ENCODE measurements at places on chromosomes 16 and 17. TPM values are rescaled to one million over a fixed set of nuclear protein-coding genes. Genes with fewer than 3 reads are reported as not detected.

- no peaks in the 10 kb centered on the region for H3K4me1 ChIP-seq
- no peak within 1 kb of the TSS for H3K4me3 ChIP-seq
- peaks cover 15% of the 10 kb centered on the region for H3K36me3 ChIP-seq
Measured at GRCh38 chr16:28984619-28985135, at the start of gene LAT. TSS of gene LAT (plus strand) at chr16:28985052. CDS start at chr16:28985418, 366 bp downstream.

GRCh38 chr17:35614810-35615209 is 27.7 kb downstream of the AP2B1 start:
- no peaks in the 10 kb centered on the region for H3K36me3 ChIP-seq
- no peaks in the 10 kb centered on the region for H3K4me1 ChIP-seq
- no peaks in the 10 kb centered on the region for H3K27me3 ChIP-seq
- no peak overlapping the region for H3K4me3 ChIP-seq
- DNase-seq, result no peak
- H3K27ac ChIP-seq, result no peak overlapping the region

DNA sequence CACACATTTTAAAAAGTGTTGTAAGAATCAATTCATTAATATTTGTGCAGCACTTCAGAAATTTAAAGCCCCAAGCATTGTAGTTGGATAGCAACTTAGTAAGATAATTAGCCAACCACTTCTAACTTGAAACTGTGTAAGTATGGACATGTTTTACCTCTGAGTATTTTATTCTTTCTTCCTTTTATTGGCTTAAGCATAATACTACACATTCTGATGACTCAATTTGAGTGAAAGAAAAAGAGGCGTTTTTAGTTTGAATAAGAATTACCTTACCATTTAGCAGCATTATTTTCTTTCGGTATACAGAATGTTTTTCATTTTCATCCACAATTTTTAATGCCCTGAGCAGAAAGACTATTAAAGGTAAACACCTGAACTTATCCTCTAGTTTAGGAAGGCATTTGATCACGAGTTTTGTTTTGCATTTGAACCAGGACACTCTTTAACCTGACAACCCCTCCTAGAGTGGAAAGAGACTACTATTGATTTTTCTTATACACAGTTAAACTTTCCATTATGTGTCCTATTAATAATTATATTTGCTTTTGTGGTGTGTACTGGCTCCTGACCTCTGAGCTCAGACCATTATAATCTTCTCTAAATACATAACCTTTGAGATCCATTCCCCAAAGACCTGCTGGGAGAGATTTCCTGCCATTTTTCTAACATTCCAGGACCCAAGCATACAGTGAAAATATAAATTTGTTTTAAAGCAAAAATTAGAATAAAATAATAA is 9.2 kb downstream of the NACA2 start:
- H3K27ac ChIP-seq, result no peak overlapping the region
- H3K27me3 ChIP-seq, result peaks cover 10% of the 10 kb centered on the region
- no peak for DNase-seq
- H3K4me3 ChIP-seq, result no peak overlapping the region
- H3K4me1 ChIP-seq, result peaks cover 8% of the 10 kb centered on the region

Gene GCGR
- total RNA-seq, result not detected

- no peaks in the 10 kb centered on the region for H3K36me3 ChIP-seq
- H3K4me3 ChIP-seq, result no peak overlapping the region
- DNase-seq, result peak; percentile 56
- H3K27me3 ChIP-seq, result no peaks in the 10 kb centered on the region
- no peak overlapping the region for H3K27ac ChIP-seq
Measured at GRCh38 chr17:43338886-43339516, 59.8 kb upstream of the ARL4D start.

DNA sequence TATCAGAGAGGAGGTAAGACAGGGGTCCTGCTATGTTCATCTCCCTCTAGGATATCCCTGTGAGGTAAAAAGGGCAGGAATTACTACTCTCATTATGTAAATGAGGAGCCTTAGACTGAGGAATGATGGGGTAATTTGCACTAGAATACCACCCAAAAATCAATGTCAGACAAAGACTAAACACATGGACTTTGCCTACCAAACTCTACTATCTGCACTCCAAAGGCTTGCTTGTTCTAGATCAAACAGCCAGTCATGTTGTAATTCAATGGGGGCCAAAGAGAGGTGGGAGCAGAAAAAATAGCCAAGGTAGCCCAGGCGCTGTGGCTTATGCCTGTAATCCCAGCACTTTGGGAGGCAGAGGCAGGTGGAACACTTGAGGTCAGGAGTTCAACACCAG is 120.7 kb downstream of the LYRM1 start:
- H3K4me1 ChIP-seq, result no peaks in the 10 kb centered on the region
- no peaks in the 10 kb centered on the region for H3K36me3 ChIP-seq
- H3K27ac ChIP-seq, result no peak overlapping the region
- DNase-seq, result no peak

DNA sequence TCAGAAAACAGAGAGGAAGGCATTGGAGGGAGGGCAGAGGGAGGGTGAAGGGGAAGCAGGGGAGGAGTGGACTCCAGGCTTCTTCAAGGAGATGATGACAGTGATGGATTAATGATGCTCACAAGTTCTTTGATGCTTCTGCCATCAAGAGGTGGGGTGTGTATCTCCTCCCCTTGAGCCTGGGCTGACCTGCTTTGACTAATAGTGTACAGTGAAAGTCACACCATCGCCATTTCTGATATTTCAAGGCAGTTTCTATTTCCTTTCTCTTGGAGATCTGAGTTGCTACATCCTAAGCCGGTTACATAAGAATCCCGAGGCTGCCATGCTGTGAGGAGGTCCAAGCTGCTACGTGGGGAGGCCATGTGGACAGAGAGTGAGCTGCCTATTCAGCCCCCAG is 312.5 kb downstream of the MAF start:
- peaks cover 11% of the 10 kb centered on the region for H3K4me1 ChIP-seq
- DNase-seq, result no peak
- H3K27me3 ChIP-seq, result peaks cover 65% of the 10 kb centered on the region
- H3K36me3 ChIP-seq, result no peaks in the 10 kb centered on the region
- H3K27ac ChIP-seq, result no peak overlapping the region

Gene SLC47A1
- total RNA-seq, result 4.3 TPM

GRCh38 chr17:6498356-6498755 is 54.1 kb downstream of the PIMREG start:
- no peak for DNase-seq
- H3K4me3 ChIP-seq, result no peak overlapping the region
- H3K36me3 ChIP-seq, result no peaks in the 10 kb centered on the region
- H3K27me3 ChIP-seq, result peaks cover 9% of the 10 kb centered on the region
- peaks cover 25% of the 10 kb centered on the region for H3K4me1 ChIP-seq

DNA sequence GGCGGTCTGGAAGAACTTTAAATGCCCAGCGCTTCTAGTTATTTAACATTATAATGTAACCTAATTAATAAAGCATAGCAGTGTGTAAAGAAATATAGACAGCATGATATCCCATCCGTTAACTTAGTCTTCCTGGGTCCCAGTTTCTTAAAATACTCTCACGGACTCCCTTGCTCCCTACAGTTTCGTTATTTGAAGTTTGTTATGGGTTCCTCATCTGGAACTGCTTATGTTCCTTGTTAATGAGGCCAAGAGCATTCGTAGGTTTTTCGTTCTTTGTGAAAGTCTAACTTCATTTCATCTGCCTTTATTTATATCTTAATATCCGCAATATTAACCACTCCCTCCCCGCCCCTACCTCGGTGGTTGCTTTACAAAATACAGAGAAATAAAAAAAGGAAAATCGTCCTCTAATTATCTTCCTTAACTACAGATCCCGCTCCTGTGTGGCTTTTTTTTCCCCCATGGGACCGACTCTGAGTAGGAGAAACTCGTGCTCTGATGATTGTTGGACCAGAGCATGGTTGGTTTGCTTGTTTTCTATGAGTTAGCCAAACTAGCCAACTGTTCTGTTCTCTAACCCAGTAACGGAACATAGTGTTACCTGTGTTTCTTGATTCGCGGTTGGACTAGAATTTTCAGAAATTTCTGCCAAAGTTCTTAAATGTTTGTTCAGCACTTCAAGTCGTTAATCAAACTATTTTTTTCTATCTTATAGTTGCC is 863 bp downstream of the ADPRM start:
- H3K4me1 ChIP-seq, result peaks cover 41% of the 10 kb centered on the region
- H3K36me3 ChIP-seq, result no peaks in the 10 kb centered on the region
- peak overlapping the region; percentile 91 for H3K27ac ChIP-seq

Gene PLA2G10
- not detected for total RNA-seq

GRCh38 chr17:39364236-39365025 is 37.0 kb downstream of the FBXL20 start:
- H3K36me3 ChIP-seq, result no peaks in the 10 kb centered on the region
- H3K4me1 ChIP-seq, result no peaks in the 10 kb centered on the region
- no peak overlapping the region for H3K27ac ChIP-seq
- no peak overlapping the region for H3K4me3 ChIP-seq

Gene MMP25
- total RNA-seq, result 0.64 TPM

GRCh38 chr17:67594115-67594880 is 123.4 kb upstream of the NOL11 start:
- H3K27ac ChIP-seq, result no peak overlapping the region
- no peaks in the 10 kb centered on the region for H3K27me3 ChIP-seq
- no peak for DNase-seq
- H3K4me1 ChIP-seq, result peaks cover 18% of the 10 kb centered on the region

DNA sequence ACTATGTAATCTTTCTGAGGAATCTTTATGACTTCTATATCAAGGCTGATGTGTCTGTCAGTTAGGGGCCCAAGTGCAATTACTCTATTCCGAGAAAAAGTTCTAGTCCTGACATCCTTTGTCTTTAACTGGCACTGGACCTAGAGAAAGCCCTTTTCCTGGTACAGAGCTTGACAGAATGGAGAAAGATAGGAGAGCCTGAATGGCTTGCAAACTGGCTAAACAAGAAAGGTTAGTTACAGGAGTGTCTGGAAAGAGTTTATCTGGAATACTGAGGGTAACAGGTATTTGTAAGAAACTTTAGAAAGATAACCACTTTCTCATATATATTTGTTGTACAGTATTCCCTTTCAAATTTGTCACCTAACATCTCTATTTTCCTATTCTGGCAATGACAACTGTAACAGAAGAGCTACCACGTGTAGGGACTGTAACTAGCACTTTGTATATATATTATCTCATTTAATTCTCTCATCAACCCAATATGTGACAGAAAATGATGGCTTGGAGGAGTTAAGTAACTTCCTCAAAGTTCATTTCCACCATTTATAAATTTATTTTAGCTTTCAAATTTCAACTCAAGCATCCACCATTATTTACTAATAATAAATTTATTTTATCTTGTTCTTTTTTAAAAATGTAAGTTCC is 97.4 kb upstream of the C17orf78 start:
- H3K36me3 ChIP-seq, result peaks cover 26% of the 10 kb centered on the region
- H3K4me1 ChIP-seq, result peaks cover 13% of the 10 kb centered on the region
- no peak overlapping the region for H3K4me3 ChIP-seq
- no peak for DNase-seq
- no peaks in the 10 kb centered on the region for H3K27me3 ChIP-seq

Gene SPATA2L
- 10.6 TPM for total RNA-seq

DNA sequence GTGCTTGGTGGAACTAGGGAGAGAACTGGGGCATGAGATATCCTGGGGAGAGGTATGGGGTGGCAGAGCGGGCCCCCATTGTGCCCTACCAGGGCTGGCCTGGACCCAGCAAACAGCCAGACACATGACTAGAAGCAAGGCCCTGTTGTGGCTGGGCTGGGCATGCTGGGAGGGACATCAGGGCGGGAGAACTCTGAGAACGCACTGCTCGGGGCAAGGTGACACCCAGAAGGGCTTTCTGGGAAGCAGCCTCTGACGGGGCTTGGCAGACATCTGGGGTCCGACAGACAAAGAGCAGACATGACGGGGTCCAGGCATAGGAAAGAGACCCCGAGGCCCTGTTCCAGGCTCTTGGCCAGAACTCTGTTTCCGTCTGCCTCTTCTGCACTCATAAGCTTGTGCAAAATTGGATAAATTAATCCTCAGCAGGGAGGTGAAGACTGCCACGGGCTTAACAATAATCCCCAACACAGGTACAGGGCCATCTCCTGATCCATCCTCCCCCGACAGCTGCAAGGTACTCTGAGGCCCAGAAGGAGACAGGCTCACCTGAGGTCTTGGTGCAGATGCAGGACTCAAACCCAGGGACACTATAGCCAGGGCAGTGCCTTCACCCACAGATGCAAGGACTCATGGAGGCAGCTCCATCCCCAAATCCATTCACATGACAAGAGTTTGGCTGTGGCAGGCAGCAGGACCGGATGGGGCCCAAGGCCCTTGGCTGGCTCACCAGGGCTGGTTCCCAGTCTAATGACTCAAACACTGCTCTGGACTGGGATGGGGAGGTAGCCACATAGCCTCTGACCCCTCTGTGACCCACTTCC is 5.4 kb downstream of the SREBF1 start:
- H3K4me1 ChIP-seq, result peaks cover 65% of the 10 kb centered on the region
- peak overlapping the region; percentile 62 for H3K27ac ChIP-seq
- peak overlapping the region; percentile 58 for H3K4me3 ChIP-seq
- no peaks in the 10 kb centered on the region for H3K27me3 ChIP-seq

GRCh38 chr17:40106760-40107521 is 6.6 kb upstream of the NR1D1 start:
- peak overlapping the region; percentile 31 for H3K4me3 ChIP-seq
- peak overlapping the region; percentile 43 for H3K27ac ChIP-seq
- peaks cover 22% of the 10 kb centered on the region for H3K27me3 ChIP-seq
- H3K4me1 ChIP-seq, result peaks cover 55% of the 10 kb centered on the region
- H3K36me3 ChIP-seq, result no peaks in the 10 kb centered on the region
- no peak for DNase-seq

Gene TNFRSF17
- not detected for total RNA-seq

GRCh38 chr16:87324411-87325275 is 7.5 kb upstream of the C16orf95 start:
- H3K4me3 ChIP-seq, result peak overlapping the region; percentile 77
- H3K27ac ChIP-seq, result no peak overlapping the region
- peak; percentile 55 for DNase-seq
- H3K27me3 ChIP-seq, result no peaks in the 10 kb centered on the region
- H3K4me1 ChIP-seq, result no peaks in the 10 kb centered on the region

- DNase-seq, result no peak
- H3K4me3 ChIP-seq, result no peak overlapping the region
- H3K4me1 ChIP-seq, result peaks cover 16% of the 10 kb centered on the region
- H3K27me3 ChIP-seq, result no peaks in the 10 kb centered on the region
Measured at GRCh38 chr16:31077024-31077423, 2.8 kb downstream of the ZNF646 start.

DNA sequence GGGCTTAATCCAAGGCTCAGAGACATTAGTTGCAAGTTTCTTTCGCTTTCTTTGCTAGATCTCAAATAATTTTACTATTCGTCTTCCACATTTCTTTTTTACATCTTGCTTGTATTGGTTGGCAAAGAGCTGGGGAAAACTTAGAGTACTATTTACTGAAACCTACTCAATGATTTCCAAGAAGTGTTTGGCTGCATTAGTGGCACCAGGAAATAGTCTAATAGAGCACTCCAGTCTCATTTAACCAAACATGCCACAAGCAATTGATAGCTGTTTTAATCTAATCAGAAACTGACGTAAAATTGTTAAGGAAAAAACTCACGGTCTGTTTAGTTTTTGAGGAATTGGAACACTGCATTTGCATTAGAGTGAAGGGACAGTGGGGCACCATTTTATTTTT is 29.0 kb downstream of the NUP93 start:
- no peak overlapping the region for H3K4me3 ChIP-seq
- no peak for DNase-seq
- H3K27me3 ChIP-seq, result no peaks in the 10 kb centered on the region
- peaks cover 25% of the 10 kb centered on the region for H3K36me3 ChIP-seq
- H3K27ac ChIP-seq, result no peak overlapping the region

- H3K36me3 ChIP-seq, result peaks cover 19% of the 10 kb centered on the region
- DNase-seq, result no peak
- no peaks in the 10 kb centered on the region for H3K27me3 ChIP-seq
- no peak overlapping the region for H3K27ac ChIP-seq
Measured at GRCh38 chr17:57615836-57616757, 129.0 kb downstream of the CCDC182 start.
